ENCODE measurements at places on chromosomes 5 and 9.
A peak's percentile ranks its signal among the peaks of the same experiment; 100 is the strongest.

DNA sequence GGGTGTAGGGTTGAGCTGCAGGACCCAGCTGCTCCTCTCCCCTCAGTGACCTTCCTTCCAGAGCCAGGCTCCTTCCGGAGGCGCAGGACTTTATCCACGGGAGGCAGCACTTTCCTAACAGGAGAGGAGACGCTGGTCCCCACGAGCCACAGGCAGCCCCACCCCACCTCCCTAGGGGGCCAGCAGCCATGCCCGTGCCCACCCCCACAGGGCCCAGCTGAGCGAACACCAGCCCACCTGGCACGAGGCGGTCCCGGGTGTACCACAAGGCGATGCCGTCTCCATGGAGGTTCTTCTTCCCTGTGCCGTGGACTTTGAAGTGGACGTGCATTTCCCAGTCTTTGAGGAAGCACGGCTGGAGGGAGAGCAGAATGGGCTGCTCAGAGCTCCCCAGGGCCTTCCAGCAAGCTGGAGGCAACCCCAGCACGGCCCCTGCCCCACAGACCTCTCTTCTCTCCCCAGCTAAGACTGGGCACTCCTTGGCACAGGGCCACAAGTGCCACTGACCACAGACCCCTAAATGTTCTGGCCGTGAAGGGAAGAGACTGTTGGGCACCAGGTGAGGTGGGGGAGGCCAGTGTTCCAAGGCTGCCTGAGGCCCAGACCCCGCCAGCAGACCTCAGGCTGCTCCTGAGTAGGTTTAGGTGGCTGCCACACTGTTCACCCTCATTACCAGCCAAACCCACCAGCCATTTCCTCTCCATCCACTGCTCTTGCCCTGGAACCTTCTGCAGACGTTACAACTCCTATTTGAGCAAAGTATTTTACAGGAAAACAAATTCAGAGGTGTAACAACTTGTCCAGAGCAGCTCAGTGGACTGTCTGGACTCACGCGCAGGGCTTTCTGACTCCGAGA lies 13.0 kb downstream of the LMAN2 start:
- DNase-seq, result no peak

GRCh38 chr5:170056561-170057267 lies 49.0 kb upstream of the FOXI1 start:
- DNase-seq, result no peak

DNA sequence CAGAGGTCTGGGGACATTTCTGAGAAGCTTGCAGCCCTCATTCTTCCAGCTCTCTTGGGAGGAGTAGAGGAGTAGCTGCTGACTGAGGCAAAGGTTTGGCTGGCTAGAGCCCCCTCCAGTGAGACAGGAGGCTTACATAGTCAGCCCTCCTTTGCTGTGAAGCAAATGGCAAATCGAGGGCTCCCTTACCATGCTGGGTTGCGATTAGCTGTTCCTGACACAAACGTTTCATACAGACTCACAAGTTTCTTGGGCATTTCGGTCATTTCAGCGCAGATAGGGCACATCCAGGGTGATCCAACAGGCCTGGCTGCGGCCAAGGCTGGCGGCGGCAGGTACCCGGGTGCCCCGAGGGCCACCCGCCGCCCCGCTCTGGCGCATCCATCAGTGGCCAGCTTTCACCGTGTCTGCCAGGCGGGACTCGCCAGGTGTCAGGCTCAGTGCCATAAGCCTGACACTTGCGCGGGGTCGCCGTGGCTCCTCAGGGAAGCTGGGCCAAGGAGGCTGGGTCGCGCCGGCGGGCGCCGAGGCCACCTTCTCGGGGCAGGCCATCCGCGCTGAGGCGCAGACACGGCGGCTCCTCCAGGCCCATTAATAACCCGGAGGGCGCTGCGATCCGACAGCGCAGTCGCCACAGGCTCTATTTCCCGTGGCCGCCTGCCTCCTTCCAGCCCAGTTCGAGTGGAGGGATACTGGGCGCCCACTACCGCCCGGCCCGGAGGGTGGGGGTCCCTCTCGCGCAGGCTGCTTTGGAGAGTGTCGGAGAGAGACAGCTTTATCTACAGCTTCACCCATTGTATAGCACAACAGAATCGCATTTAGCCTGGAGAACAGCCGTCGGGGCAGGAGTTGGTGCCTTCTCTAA lies 9.1 kb downstream of the PRDM6 start:
- no peak for DNase-seq

DNA sequence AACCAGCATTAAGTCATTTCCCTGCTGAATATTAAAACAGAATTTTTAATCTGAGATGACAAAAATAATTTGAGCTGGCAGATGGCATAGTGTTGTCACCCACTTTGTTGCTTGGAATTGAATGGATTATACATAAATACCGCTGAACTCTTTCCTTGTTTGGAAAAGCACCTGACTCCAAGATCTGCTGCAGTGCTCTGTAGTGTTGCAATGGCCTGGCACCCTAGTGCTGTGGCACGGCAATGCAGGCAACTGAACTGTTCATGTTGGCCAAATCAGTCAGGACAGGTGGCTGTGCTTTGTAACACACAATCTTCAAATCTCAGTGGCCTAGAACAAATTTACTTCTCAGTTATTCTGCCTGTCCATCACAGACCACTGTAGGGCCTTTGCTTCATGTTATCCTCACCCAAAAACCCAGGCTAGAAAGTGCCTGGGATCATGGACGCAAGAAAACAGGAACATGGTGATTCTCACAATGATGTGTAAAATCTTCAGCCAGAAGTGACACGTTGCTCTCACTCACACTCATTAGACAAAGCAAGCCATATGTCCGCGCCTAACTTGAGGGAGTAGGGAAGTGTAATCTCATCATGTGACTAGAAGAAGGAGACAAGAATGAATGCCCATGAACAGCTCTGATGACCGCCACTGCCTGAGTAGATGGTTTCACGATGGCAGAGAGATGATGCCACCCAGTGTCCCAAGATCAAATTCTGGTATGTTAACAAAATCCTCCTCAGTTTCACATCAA lies 191.9 kb upstream of the PUM3 start:
- no peak for DNase-seq

DNA sequence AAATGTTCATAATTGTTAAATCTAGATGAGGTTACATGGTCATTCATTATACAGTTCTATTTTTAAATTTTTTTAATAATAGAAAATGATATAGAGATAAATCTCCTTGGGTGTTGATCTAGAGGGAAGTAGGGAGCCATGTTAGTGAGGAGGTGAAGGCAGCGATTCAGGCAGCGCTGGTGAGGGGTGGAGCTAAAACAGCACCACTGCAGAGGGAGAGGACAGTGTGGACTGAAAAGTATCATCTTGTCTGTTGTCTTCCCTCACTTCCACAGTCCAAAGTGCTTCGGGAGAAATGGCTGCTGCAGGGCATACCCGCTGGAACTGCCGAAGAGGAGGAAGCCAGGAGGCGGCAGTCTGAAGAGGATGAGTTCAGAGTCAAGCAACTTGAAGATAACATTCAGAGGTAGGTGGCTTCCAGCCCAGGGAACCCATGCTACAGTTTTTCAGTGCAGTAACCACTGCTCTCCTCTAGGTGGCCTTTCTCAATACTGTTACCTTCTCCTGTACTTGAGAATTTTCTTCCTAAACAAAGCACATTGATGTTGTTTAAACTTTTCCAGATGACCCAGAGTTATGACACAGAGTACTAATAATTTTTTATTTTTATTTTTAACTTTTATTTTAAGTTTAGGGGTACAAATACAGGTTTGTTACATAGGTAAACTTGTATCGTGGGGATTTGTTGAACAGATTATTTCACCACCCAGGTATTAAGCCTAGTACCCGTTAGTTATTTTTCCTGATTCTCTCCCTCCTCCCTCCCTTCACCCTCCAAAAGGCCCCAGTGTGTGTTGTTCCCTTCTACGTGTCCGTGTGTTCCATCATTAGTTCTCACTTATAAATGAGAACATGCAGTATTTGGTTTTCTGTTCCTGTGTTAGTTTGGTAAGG lies 100.5 kb downstream of the PALM2AKAP2 start:
- DNase-seq, result peak; percentile 12

DNA sequence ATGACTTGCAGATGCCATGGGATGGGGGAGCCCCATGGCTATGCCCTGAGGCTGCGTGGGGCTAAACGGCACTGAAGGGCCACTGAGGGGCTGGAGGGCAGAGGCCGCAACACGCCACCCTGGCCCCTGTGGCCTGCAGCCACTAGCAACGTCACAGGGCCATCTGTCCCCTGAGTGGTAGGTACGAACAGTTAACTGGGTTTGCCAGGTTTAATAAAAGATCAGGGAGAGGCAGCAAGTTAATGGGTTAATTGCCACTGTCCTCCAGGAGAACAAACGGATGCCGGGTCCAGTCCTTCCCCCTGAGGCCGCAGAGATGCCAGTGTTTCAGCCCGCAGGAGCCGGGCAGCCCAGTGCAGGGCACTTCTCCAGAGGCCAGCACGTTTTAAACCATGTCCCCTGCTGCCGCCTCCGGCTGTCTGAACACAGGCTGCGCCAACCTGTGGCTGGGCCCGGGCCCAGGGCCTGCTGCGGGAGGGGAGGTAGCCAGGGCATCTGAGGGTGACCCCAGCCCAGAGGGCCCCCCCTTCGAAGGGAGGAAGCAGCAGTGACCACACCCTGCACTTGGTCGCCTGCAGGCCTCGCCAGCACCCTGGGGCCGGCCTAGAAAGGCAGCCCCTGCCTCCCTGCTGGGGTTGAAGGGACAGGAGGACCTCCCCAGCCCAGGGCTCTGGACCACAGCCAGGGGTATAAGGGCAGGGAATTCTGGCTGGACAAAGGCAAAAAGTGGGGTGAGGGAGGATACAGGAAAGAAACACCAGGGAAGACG lies 227.3 kb downstream of the FANCC start:
- no peak for DNase-seq

GRCh38 chr9:125529589-125530515 lies 177.2 kb downstream of the MAPKAP1 start:
- peak; percentile 75 for DNase-seq

- no peak for DNase-seq
Measured at GRCh38 chr5:36885566-36886485, 9.3 kb downstream of the NIPBL start.

DNA sequence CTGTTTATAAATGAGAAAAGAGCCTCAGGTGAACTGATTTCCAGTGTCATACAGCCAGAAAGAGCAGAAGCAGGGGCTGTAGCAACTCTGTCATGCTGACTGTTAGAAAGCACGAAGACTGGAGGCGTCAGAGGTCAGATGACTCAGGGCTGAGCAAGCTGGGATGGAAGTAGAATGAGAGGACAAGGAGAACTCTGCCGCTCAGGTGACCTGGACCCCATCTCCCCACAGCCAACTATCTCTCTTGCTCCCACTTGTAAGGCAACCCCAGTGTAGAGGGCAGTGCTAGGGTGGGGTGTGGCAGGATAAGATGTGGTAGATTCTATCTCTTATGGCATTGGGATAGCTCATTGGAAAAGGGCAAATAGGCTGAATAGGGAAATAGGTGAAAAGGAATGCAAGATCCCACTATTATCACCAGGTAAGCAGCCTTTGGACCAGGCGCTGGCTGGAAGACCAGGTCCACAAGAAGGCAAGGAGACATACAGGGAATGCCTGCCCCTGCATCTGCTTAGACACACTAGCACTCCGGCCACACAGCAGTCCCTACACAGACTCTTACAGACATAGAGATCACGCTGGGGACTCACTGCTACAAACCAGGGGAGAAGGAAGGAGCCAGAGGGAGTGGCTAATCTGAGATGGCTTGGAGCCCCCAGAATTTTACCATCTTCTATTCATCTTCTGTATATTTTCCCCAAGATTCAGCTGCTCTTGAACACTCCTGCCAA lies 21.2 kb upstream of the LOX start:
- DNase-seq, result no peak

- DNase-seq, result no peak
Measured at GRCh38 chr5:59241119-59241518, 652.4 kb downstream of the PDE4D start.
